Stimulated activated CD8-positive, alpha-beta memory T cell treated with anti-CD3 and anti-CD28 coated beads, Interleukin-7, amount 100 ng/mL, for 48 hours (primary cell): ENCODE measurements at places on chromosomes 3 and 15.

- peak; percentile 40 for DNase-seq
These were observed 203.8 kb downstream of the UACA start for GRCh38 chr15:70559265-70560239.

- no peak for DNase-seq
These were observed 81.5 kb downstream of the DLG1 start for GRCh38 chr3:197216914-197217313.

DNA sequence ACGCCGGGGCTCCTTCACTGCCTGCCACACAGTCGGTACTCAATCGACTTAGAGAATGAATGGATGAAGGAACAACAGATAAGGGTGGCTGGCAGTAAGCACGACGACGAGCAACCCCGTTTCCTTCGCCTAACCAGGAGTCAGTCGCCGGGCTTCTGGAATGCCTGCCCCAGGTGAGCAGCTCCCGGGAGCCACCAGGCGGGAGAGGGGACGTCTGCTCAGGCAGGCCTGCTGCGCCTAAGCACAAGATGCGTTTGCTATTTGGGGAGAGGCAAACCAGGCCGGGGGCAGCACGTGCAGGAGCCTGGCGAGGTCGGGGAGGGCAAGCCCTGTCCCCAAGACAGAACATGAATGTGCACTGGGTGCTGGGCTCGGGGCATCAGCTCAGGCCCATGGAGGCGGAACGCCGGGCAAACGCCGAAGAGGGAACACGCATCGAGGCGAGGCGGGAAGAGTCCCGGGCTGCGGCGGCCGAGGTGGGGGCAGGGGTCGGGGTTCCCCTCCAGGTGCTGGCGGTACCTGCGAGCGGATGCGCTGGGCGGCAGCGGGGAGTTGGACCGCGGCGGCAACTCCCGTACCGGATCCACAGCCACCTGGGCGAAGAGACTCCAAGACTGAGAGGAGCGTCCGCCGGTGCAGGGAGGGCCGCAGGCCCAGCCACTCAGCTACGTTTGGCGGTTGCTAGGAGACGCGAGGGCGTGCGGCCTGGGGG is at the start of gene CFAP92:
Gene CFAP92, minus strand, starts transcription at position 616 of the 712 bp plus-strand sequence. CDS start 772 bp downstream, outside the sequence.
- peak; percentile 70 for DNase-seq

DNA sequence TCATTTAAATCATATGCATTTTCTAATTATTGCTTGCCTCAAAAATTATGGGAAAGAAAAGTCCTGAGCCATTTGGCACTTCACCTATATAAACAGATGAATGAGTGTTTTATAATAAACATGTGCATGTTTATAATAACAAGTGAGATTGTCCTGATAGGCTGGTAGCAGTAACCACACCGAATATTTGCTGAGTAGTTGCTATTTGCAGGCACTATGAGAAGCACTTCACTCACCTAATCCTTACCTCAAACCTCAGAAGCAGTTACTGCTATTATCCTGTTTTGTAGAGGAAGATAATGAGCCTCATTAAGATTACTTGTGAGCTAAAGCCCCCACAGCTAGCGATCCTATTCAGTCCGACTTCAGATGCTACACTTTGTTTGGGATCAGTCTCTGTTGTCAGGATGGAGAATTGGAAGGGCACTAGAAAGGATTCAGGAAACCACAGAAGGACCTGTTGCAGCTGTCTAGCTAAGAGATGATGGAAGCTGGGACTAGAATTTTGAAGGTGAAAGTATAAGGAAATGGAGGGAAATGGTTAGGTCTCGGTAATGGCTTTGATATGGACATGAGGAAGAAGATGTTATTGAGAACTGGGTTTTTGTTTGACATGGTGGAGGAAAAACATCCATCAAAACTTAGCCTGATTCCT is 28.4 kb upstream of the MAGI1 start:
- DNase-seq = no peak

DNA sequence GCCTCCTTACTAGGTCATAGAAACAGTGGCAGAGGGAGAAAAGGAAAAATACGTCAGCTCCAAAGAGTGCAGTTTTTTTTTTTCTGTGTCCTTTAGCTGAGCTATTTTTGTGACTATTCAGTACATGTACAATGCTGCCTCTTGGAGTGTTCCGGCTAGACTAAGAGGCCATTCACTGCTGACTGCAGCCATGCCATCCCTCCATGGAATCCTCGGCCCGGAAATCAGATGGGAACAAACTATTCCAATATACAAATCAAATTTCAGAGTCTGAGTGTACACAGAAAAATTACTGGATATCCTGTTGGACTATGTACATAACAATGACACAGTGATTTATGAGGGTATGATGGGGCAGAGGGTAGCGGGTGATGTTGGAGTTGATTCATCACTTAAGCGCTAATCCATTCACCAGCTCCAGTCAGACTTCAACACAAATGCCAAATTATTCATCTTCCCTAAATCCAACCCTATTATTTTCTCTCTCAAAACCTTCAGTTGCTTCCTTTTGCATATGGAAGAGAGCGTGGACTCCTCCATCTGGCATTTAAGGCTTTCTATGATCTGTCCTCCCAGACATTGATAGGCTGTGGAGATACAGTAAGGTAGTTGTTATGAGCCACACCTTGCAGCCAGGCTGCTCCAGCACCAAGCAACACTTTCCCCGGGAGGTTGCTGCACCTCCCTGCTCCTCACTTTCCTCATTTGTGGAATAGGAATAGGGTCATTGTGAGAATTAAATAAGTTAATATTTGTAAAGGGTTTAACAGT is 109.1 kb downstream of the LPP start:
- DNase-seq = no peak
